RPMI7951 (cell line): ENCODE measurements at places on chromosomes 1 and 21. TPM values are rescaled to one million over a fixed set of nuclear protein-coding genes. Genes with fewer than 3 reads are reported as not detected.
A peak's percentile ranks its signal among the peaks of the same experiment; 100 is the strongest.

UHMK1 gene
- total RNA-seq, result 60.0 and 61.0 TPM in 2 replicates

PLA2G2D gene
- total RNA-seq, result not detected in 2 replicates

DNA sequence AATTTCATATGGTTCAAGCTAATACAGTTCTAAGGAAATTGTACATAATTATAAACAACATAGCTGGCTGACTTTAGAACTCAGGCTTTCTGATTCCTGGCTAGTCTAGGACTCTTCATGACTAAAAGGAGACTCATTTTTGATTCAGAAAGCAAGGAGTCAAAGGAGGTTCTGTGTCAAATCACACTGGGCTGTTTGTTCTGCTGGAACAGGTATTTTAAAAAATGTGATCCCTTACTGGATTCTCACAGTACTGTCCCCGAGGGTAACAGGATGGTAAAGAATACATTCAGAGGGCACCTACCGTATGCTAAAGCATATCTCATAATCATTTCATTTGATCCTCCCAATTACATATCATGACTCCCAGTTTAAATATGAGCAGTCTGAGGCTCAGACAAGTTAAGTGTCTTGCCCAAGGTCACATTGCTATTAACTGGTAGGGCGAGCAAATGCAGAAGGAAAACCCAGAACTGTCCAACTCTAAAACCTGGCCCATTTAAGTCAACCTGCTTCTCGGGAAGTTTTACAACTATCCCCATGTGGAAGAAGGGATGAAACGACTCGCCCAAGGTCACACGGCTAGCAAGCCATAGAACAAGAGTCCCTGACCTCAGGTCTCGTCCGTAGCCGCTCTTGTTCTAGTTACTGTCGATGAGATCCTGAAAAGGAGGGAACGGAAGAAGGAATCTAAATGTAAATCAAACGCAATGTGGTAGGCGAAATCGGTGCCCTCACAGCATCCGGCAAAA is 675 bp downstream of the MYSM1 start:
- peak; percentile 3 for DNase-seq

GRCh38 chr1:239151937-239152336 is 234.4 kb upstream of the CHRM3 start:
- DNase-seq, result no peak

DNA sequence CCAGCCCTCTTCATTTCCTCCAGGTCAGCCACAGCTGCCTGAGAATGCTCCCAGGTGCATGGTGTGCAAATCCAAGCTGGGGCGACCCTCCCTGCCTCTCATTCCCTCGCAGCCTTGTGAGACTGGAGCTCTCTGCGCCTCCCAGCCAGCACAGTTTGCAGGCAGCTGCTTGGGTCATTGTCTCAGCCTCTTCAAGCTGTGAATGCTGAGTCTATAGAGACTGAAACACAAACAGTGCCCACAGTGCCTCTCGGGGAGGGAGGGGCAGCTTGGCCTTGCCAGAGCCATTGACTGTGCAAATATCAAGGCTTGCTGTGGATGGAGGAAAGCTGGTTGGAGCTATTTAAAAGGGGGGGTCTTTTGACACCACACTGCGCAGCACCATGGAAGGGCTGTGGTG is 10.6 kb downstream of the PLXNA2 start:
- peak; percentile 38 for DNase-seq

- peak; percentile 20 for DNase-seq
These were observed 2.1 kb upstream of the SLC45A1 start for GRCh38 chr1:8315573-8316475.

GRCh38 chr1:170734412-170735175 is 70.7 kb downstream of the PRRX1 start:
- DNase-seq, result peak; percentile 57

GRCh38 chr1:21154717-21155116 is 22.0 kb downstream of the EIF4G3 start:
- DNase-seq, result no peak

GRCh38 chr1:51420867-51421627 is 90.7 kb upstream of the TTC39A start:
- no peak for DNase-seq

GRCh38 chr1:191495040-191495439 is 663.2 kb upstream of the RGS18 start:
- no peak for DNase-seq

DNA sequence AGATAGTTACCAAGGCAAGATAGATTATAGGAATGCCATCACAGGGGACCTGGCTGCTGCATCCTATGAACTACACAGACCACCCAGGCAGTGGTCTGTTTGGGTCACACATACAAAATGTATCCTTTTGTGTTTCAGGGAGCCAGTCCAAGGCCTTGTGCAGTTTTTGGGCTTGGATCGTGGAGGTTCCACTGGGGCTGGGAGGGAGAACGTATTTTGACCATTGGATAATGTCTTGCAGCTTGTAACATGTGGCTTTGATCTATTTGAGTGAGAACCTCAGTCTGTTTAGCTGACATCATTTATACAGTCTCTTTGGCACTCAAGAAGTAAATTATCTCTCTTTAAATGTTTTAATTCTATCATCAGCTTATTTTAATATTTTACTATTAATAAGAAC is 147.3 kb downstream of the DUSP10 start:
- no peak for DNase-seq
